ENCODE measurements at places on chromosomes 6 and 20. TPM values are rescaled to one million over a fixed set of nuclear protein-coding genes. Genes with fewer than 3 reads are reported as not detected.

The C20orf202 gene
- not detected for total RNA-seq

The B3GALT4 gene
- 12.7 TPM for total RNA-seq

The CLDN20 gene
- not detected for total RNA-seq

DNA sequence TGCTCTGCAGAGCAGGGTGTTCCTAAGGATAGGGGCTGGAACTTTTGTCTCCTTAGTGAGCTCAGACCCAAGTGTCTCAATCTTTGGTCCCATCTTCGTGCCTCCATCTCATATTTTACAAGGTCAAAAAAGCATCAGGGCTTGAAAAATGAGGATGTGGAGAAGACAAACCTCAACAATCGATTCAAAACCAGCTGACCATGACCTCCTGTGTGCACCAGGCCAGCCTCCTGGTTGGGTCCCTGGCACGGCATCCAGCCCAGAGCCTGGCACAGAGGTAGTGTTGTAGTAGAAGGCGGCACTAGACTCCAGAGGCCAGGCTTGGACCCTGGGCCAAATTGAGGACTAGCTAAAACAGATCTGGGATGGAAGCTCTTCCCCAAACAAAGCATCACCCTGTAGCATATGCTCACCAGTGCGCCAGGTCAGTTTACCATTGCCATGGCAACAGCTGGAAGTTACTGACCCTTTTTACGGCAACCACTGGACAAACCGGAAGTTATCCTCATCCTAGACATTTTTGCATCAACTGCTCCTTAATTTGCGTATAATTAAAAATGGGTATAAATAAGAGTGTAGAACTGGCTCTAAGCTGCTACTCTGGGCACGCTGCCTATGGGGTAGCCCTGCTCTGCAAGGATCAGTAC lies 69.3 kb upstream of the BLCAP start:
- no peak overlapping the region for H3K4me3 ChIP-seq
- DNase-seq = no peak
- H3K36me3 ChIP-seq = no peaks in the 10 kb centered on the region
- no peak overlapping the region for H3K27ac ChIP-seq
- H3K4me1 ChIP-seq = no peaks in the 10 kb centered on the region
- no peaks in the 10 kb centered on the region for H3K27me3 ChIP-seq

GRCh38 chr6:35722121-35722761 lies 14.6 kb upstream of the ARMC12 start:
- H3K4me3 ChIP-seq = no peak overlapping the region
- no peak for DNase-seq
- no peaks in the 10 kb centered on the region for H3K27me3 ChIP-seq
- peaks cover 80% of the 10 kb centered on the region for H3K4me1 ChIP-seq
- no peaks in the 10 kb centered on the region for H3K36me3 ChIP-seq
- no peak overlapping the region for H3K27ac ChIP-seq

GRCh38 chr6:115958958-115959357 lies 101.7 kb downstream of the FRK start:
- no peaks in the 10 kb centered on the region for H3K4me1 ChIP-seq
- no peaks in the 10 kb centered on the region for H3K27me3 ChIP-seq
- H3K36me3 ChIP-seq = no peaks in the 10 kb centered on the region
- no peak for DNase-seq

GRCh38 chr6:31407699-31408098 lies 4.3 kb downstream of the MICA start:
- H3K27me3 ChIP-seq = no peaks in the 10 kb centered on the region
- no peak overlapping the region for H3K4me3 ChIP-seq
- no peak overlapping the region for H3K27ac ChIP-seq
- peaks cover 24% of the 10 kb centered on the region for H3K36me3 ChIP-seq
- no peak for DNase-seq

DNA sequence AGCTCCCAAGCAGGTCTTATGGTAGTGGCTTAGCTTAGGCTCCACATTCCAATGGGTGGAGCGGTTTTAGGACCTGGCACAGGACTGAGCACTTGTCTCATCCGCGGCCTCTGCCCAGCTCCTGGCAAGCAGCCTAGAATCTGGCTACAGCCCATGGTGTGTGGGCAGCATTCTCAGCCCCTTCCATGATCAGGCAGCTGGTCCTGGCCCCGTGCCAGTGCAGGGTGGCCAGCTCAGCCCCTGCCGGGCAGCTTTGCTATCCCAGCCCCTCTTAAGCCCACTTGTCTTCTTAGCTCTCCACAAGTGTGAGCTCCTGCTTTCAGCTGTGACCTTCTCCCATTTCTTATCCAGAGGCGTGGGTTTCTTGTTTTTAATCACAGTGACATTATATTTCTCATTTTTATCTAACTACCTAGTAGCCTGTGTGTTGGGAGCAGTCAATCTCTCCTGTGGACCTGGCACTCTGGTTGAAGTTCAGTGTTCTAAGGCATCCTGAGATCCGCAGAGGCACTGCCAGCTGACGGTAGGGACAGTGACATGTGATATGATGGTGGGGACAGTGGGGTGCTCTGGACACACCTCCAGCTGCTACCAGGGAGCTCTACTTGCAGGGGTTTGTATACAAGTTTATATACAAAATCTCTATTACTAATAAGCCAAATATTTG lies 119.9 kb upstream of the PRND start:
- H3K4me1 ChIP-seq = no peaks in the 10 kb centered on the region
- H3K27me3 ChIP-seq = peaks cover 10% of the 10 kb centered on the region
- H3K36me3 ChIP-seq = no peaks in the 10 kb centered on the region

- H3K36me3 ChIP-seq = no peaks in the 10 kb centered on the region
- H3K4me1 ChIP-seq = no peaks in the 10 kb centered on the region
- H3K4me3 ChIP-seq = no peak overlapping the region
- no peak overlapping the region for H3K27ac ChIP-seq
- DNase-seq = no peak
Observed at GRCh38 chr6:81981812-81982211, 229.3 kb upstream of the TENT5A start.

Data from CD4-positive, alpha-beta T cell (primary cell).